ENCODE measurements at places on chromosomes 1 and 21.
A peak's percentile ranks its signal among the peaks of the same experiment; 100 is the strongest.

GRCh38 chr1:113388017-113388620, 2.2 kb upstream of the MAGI3 start:
- no peak for DNase-seq

DNA sequence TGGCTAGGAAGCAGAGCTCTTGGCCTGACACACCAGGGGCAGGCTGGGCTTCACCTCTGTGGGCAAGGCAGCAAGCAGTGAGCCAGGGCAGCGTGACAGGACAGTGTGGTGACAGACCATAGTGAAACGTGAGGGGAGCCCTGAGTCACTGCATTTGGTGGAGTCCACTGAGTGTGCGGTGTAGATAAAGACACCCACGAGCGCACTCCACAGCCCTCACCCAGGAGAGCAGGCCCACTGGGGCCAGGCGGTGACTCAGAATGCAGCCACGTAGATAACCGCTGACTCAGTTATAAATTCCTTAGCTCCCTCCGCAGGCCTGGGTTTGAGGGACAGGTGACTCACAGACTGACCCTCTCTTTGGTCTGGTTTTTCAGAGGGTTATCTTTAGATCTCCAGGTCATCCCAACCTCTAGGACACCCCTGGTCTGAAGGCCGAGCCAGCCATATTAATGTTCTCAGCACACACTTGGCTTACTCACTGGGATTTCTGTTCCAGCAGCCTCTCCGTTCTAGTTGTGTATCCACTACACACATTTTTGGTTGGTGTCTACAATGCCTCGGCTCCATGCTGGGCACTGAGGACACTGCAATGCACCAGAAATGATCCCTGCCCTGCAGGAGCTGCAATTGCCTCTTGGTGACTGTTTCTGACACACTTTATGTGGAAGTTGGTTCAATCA, 90.2 kb upstream of the TSPAN2 start:
- no peak for DNase-seq

GRCh38 chr1:232142403-232143314, 487.3 kb downstream of the SIPA1L2 start:
- DNase-seq: no peak

DNA sequence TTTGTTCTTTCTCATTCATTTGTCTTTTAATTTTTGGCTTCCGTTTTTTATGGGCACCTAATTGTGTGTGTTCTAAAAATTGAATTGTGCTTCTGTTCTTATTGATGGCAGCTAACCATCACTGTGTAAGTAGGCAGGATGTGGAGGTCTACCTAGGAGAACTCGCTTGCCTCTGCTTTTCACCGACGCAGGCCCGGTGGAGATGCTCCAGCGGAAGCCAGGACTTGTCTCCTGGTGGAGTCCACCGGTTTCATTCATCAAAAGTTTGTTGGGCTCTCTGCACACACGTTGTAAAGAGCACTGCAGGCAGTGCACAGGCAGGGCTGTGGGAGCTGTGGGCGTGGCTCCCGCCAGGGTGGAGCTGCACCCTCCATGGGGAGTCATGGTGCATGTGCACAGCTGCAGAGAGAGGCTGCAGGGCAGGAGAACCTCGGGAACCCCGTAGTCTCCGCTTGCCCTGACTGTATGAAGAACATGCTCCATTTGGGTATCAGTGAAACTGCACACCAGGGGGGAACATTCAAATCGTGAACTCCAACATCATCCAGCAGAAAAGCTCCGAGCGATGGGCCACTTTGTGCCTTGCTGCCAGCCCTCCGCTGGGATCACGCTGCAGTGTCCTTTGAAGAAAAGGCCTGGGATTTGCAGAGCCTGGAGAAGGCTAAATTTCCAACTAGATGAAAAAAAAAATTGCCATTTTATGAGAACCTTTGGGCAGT, 6.0 kb upstream of the C1orf174 start:
- no peak for DNase-seq

DNA sequence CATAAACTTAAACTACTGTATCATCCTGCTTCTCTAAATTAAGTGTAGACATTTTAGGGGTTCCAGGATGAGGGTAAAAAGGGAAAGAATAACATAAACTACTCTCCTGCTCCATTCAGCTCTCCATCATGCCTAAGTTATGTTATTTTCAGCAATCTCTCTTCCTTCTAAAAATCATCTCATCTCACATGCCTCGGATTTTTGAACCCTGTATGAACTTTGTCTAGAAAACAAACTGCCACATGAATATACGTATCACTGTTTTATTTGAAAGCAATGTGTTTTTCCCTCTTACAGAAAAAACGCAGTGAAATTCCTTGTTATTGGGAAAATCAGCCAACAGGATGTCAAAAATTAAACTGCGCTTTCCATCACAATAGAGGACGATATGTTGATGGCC, 32.6 kb downstream of the ZBED6 start:
- no peak for DNase-seq

GRCh38 chr1:182484531-182485257, 34.7 kb downstream of the RGSL1 start:
- no peak for DNase-seq

DNA sequence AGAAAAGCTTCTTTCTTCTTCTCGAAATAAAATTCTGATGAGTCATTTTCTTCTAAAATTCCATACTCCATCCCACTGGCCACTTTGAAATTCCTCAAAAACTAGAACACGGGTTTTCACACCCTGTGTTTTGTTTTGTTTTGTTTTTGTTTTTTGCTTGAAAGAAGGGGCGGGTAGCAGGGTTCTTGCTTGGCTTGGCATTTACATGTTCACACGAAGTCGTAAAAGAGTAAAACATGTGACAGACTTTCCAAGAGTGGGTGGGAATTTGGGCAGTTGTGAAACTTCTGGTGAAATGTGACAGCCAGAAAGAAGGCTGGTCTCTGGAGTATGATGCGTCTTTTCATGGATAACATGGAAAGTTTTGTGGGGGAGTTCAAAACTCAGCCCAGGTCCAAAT, 47.1 kb upstream of the FMN2 start:
- DNase-seq: no peak

- no peak for DNase-seq
Measured at GRCh38 chr1:247054992-247055415, 23.6 kb downstream of the ZNF670 start.

GRCh38 chr1:79899914-79900313, 893.4 kb upstream of the ADGRL4 start:
- no peak for DNase-seq

DNA sequence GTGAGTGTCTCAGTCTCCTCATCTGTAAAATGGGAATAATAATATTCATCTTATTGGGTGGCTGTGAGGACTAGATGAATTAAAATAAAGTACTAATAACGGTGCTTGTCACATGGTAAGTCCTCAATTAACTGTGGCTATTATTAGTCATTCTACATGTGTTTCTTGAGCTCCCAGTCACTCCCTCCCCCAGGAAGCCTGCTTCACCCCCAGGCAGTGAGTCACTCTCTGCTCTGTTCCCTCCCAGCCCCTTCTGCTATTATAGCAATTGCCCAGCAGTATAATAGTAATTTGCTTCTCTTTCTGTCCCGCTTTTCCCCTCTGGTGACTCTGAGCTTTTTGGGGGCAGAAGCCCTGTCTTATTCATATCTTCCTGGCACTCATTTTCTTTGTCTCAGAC, 102.0 kb downstream of the BEND5 start:
- no peak for DNase-seq

GRCh38 chr1:226738995-226739695, at the start of gene ITPKB:
Gene ITPKB, minus strand, starts transcription at chr1:226739282. Its CDS starts 1,824 bp downstream, at chr1:226737458.
- DNase-seq: peak; percentile 62

DNA sequence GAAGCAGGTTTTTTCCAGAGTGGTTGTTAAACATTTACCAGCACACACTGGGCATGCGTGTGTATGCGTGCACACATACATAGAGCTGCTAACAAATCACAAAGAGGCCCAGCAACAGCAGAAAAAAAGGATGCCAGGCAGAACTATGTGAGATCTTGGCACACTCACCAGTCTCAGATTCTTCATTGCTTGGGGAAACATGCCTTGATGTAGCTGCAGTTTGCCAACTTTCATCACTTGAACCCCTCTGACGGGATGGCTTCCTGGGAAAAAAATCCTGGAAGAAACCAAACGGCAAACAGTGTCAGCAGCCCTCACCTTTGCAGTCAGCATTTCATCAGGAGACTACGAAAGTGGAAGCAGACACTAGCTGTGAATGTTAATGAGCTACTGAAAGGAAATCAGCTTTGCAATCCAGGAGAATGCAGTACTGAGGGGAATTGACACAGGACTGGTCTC, 609.1 kb downstream of the KIF26B start:
- DNase-seq: no peak

DNA sequence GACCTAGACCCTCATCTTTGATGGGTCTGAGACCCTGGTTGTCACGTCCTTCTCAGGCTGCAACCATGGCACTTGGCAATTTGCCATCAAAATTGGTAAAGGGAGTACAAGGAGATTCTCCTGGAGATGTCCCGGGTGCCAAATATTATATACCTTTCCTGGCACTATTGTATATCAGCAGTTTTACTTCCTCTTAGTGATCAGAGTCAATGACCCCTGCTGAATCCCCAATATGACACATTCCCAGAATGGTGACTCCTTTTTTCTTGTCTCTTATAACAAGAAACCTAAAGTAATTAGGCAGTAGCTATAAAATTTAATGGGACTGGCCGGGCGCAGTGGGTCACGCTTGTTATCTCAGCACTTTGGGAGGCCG, 39.6 kb upstream of the CDC42BPA start:
- no peak for DNase-seq

GRCh38 chr1:180975551-180975950, 47.1 kb downstream of the STX6 start:
- DNase-seq: no peak

DNA sequence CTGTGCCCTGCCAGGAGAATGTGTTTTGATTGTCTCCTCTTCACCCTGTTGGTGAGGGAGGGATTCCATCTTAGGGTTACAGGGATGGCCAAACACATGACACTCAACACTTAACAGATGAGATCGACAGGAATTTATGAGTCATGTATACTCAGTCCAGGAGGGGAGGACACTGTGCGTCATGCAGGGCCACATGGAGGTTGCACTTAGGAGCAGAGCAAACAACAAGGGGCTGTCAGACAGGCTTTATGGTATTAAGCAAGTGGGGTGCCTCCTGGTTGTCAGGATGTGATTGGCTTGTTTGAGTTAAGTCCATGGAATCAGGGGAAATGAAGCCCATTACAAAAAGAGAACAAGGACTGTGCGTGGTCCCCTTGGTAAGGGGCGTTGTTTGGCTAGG, 26.9 kb downstream of the EDARADD start:
- DNase-seq: no peak

- no peak for DNase-seq
Measured at GRCh38 chr1:67427947-67428346, 2.3 kb downstream of the SERBP1 start.

GRCh38 chr1:153678519-153679336, at the start of gene NPR1:
Gene NPR1, plus strand, starts transcription at chr1:153678688. Its CDS starts 421 bp downstream, at chr1:153679109.
- peak; percentile 37 for DNase-seq

- no peak for DNase-seq
Measured at GRCh38 chr1:156076609-156077429, 5.4 kb downstream of the MEX3A start.

GRCh38 chr1:33032126-33032869, 4.4 kb downstream of the AK2 start:
- no peak for DNase-seq

DNA sequence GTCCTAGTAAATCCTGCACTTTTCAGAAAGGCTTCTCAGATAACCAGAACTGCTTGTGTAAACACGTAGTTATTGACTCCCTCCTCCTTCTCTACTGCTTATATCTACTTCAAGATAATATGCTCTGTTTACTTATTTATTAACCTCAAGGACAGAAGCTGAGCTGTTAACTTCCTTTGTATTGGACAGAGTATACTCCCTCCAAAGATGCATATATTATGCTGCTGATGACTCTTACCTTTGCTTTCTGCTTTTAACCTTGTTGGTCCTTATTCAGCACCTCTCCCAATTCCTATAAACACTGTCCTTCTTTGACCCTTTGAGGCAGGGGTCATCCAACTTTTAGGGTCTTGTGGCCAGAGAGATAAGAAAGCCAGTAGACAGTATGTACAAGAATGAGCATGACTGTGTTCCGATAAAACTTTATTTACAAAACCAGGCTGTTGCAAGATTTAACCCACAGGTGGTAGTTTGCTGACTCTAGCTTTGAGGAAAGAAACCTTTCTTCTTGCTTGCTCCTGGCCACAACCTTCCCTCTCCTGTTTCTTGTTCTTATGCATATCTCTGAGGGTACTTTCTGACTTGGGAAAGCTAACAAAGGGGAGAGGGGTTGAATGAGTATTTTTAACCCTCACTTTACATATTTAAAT, 4.9 kb downstream of the TPM3 start:
- DNase-seq: no peak

DNA sequence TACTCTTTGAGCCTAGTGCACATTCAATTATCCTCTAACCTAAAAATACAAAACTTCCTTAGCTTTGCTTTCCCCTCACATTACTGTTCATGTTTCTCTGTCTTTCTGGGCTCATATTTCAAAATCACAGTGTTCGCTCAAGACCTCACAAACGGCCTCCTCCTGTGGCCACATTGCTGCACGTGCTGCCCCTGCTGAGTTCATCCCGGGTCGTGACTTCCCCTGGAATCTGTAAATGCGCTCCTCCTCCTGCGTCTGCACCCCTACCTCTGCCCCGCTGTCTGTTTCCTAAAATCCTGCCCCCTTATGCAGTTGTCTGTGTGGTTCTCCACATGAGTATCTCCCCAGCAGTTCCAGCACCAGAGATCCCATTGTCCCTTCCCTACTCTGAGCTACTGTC, 45.5 kb upstream of the RAVER2 start:
- DNase-seq: no peak

- no peak for DNase-seq
Measured at GRCh38 chr21:35026153-35026500, 23.0 kb downstream of the RUNX1 start.

- no peak for DNase-seq
Measured at GRCh38 chr21:41366522-41367151, 4.8 kb downstream of the MX2 start.

DNA sequence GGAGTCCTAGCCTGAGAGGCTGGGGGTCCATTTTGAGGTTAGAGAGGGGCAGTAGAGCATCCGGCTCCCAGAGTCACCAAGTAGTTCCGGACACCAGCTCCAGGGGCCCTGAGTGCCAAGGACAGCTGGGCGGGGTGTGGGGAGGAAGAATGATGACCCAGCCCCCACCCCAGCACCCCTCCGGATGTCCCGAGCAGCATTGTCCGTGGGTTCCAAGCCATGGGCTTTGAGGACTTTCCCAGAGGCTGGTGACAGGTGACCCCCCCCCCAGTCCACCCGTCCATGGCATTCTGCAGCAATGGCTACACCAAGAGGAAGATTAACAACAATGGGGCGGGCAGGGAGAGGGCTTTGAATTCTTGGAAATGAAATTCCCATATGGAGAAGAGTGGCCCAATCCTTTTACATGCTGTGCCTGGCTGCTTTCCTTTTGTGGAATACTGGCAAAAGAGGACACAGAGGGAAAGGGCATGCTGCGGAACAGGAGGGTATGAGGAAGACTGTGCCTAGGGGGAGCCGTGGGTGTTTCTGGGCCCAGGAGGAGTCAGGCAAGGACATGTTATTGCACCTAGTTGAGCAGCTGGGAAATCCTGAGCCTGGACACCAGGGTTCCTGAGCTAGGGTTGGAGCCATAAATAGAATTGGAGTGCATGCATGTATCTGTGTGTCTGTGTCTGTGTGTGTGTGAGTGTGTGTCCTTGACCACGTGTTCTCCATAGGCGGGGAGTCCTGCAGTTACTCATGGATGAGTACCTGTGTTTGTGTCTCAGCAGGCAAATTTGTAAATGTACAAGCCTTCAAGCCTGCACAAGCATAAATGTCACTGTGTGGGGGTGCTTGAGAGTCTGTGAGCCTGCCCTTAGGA, 956 bp downstream of the ATP1A2 start:
- DNase-seq: no peak

GRCh38 chr1:248906753-248907661, 972 bp downstream of the PGBD2 start:
- no peak for DNase-seq
